ENCODE measurements at places on chromosomes 1 and 21.
A peak's percentile ranks its signal among the peaks of the same experiment; 100 is the strongest.

DNA sequence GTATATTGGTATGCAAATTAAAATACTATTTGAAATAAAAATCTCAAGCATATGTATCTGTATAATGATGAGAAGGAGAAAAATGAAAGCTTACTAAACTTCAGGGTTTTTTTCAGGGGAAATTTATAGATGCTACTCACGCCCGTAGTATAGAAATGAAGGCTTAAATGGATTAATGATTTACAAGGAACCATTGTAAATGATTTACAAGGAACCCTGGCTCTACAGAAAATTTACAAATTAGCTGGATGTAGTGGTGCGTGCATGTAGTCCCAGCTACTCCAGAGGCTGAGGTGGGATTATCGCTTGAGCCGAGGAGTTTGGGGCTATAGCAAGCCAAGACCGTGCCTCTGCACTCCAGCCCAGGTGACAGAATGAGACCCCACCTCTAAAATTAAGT is 150.5 kb downstream of the PCBP3 start:
- DNase-seq = no peak
- no peaks in the 10 kb centered on the region for H3K36me3 ChIP-seq
- H3K27me3 ChIP-seq = peaks cover 5% of the 10 kb centered on the region
- no peak overlapping the region for H3K27ac ChIP-seq
- H3K4me1 ChIP-seq = no peaks in the 10 kb centered on the region

- peaks cover 11% of the 10 kb centered on the region for H3K4me1 ChIP-seq
- no peak overlapping the region for H3K27ac ChIP-seq
- no peak overlapping the region for H3K4me3 ChIP-seq
- DNase-seq = no peak
- H3K36me3 ChIP-seq = no peaks in the 10 kb centered on the region
- peaks cover 14% of the 10 kb centered on the region for H3K27me3 ChIP-seq
Measured at GRCh38 chr1:30403061-30403645, 320.2 kb downstream of the MATN1 start.

DNA sequence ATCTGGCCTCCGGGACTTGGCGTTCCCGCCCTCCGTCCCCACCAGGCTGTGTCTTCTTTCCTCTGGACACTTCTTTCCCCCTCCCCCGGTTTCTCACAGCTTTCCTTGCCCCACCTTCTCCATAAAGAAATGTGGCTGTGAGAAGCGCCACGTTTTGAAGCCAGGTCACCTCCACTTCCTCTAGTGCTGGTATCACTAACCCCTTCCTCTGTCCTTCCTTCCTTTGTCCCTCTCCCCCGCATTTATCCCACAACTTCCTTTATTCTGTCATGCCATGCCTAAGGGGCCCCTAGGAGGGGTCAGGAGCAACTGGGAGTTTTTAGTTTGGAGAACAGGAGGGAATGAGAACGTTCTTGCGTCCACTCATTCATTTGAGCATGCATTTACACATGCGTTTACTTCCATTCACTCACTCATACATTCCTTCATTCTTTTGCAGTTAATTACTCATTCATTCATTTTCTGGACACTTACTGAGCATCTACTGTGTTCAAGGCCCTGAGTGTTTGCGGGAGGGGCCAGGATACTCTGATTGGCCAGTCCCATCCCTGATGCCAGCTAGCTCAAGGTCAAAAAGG is 5.0 kb upstream of the ACOT11 start:
- H3K27ac ChIP-seq = no peak overlapping the region
- peaks cover 18% of the 10 kb centered on the region for H3K4me1 ChIP-seq
- H3K27me3 ChIP-seq = no peaks in the 10 kb centered on the region
- H3K4me3 ChIP-seq = peak overlapping the region; percentile 80
- no peak for DNase-seq

DNA sequence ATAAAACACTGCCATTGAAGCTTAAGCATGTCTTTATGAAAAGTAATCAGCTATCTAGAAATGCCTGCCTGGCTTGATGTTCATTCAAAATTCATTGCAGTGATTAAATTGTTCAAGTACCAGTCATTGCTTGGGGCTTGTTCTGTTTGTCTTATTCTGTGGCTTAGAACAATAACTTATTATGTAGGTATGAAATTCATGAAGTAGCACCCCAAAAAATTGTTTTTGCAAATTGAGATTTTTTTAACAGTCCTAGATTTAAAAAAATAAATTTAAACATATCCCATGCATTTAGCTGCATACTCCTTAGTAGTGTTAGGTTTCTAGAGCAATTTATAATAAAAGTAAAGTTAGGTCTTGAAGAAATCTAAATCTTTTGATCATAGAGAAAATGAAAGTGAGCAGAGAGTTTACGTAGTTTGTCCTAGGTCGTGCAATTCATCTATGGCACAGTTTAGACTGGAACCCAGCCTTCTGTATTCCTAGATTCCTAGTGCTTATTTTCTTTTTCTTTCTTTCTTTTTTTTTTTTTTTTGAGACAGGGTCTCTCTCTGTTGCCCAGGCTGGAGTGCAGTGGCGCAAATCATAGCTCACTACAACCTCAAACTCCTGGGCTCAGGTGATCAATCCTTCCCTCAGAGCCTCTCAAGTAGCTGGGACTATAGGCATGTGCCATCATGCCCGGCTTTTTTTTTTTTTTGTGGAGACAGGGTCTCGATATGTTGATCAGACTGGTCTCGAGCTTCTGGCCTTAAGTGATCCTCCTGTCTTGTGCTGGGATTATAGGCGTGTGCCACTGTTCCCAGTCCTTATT is 9.3 kb downstream of the MIER1 start:
- no peak for DNase-seq
- H3K27me3 ChIP-seq = no peaks in the 10 kb centered on the region
- no peak overlapping the region for H3K27ac ChIP-seq

DNA sequence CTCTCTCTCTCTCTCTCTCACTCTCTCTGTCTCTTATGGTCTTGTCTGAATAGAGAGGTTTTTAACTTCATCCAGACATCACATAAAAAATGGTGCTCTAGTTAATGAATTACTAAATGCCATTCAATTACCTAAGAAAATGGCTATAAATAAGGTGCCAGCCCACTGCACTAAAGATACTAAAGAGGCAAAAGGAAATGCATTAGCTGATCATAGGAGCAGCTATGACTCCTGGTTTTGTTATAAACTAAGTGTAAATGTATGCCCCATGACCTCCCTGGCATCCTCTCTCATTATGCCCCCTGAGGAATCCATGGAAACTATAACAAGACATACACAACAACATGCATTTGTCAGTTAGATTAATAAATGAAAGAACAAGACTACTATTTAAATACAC is 57.5 kb upstream of the PDC start:
- no peak for DNase-seq
- H3K27ac ChIP-seq = no peak overlapping the region
- no peaks in the 10 kb centered on the region for H3K36me3 ChIP-seq
- no peak overlapping the region for H3K4me3 ChIP-seq
- no peaks in the 10 kb centered on the region for H3K4me1 ChIP-seq
- H3K27me3 ChIP-seq = no peaks in the 10 kb centered on the region

DNA sequence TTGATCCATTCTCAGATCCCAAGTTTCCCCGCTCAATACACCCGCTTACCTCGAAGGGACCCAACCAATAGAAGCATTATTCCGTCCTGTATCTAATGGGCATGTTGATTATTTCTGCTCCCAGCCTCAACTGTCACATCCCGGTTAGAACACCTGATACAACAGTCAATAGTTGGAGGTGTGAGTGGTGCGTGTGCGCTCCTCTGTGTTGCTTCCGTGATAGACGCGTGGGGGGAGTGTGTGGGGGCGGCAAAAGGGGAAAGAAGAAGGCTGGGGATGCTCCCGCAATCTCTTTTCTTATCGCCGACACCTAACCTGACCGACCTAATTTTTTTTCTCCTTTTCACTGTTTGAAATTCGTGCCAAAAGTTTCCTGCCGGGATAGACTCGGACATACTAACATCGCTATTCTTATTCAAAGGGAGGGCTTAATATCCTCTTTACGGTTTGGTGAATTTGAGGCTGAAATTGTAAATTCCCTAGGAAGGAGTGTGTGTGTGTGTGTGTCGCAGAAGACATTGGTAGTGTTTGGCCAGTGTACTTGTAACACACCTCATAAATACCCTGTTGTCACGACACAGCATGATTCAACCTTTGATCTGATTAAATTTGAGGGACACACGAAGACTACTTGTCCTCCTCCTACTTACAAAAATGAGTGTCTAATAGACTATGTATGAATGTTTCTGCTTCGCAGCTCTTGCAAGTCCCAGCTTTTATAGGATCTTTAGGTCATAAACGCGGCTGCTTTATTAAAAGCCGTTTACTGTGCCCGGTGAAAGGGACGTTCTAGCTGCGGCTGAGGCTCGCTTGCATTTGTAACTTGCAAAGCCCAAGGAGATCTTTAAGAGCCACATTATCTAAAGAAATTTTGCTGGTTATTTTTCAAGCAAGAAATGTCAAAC is 1.5 kb upstream of the PROX1 start:
- H3K36me3 ChIP-seq = no peaks in the 10 kb centered on the region
- peaks cover 65% of the 10 kb centered on the region for H3K27me3 ChIP-seq
- no peak overlapping the region for H3K27ac ChIP-seq
- no peak for DNase-seq

- no peak overlapping the region for H3K4me3 ChIP-seq
- no peak for DNase-seq
- peaks cover 18% of the 10 kb centered on the region for H3K4me1 ChIP-seq
- no peaks in the 10 kb centered on the region for H3K27me3 ChIP-seq
- H3K27ac ChIP-seq = no peak overlapping the region
Measured at GRCh38 chr1:6049419-6049818, 3.7 kb downstream of the KCNAB2 start.

GRCh38 chr1:172002725-172003345 is 161.5 kb downstream of the DNM3 start:
- H3K27me3 ChIP-seq = no peaks in the 10 kb centered on the region
- no peak overlapping the region for H3K27ac ChIP-seq
- no peaks in the 10 kb centered on the region for H3K36me3 ChIP-seq
- peak; percentile 17 for DNase-seq

- H3K4me3 ChIP-seq = no peak overlapping the region
- no peak for DNase-seq
- H3K36me3 ChIP-seq = no peaks in the 10 kb centered on the region
Measured at GRCh38 chr1:209862391-209863356, 34.9 kb downstream of the UTP25 start.

- DNase-seq = no peak
- H3K4me3 ChIP-seq = no peak within 1 kb of the TSS
- H3K36me3 ChIP-seq = no peaks in the 10 kb centered on the region
- H3K27me3 ChIP-seq = no peaks in the 10 kb centered on the region
- no peak within 1 kb of the TSS for H3K27ac ChIP-seq
Measured at GRCh38 chr1:11858613-11858967, at the start of gene NPPB. Gene NPPB (minus strand): TSS chr1:11858945. CDS start chr1:11858833, 112 bp downstream.

- peaks cover 8% of the 10 kb centered on the region for H3K27me3 ChIP-seq
- peaks cover 15% of the 10 kb centered on the region for H3K4me1 ChIP-seq
- H3K36me3 ChIP-seq = no peaks in the 10 kb centered on the region
- no peak overlapping the region for H3K27ac ChIP-seq
Measured at GRCh38 chr21:41957991-41958766, 4.4 kb upstream of the C2CD2 start.

- H3K27me3 ChIP-seq = no peaks in the 10 kb centered on the region
- H3K4me1 ChIP-seq = no peaks in the 10 kb centered on the region
- no peaks in the 10 kb centered on the region for H3K36me3 ChIP-seq
- H3K27ac ChIP-seq = no peak overlapping the region
Measured at GRCh38 chr1:227707846-227708245, 27.3 kb downstream of the JMJD4 start.

GRCh38 chr1:11622398-11622797 is 31.8 kb downstream of the FBXO2 start:
- peaks cover 6% of the 10 kb centered on the region for H3K27me3 ChIP-seq
- H3K4me1 ChIP-seq = peaks cover 3% of the 10 kb centered on the region
- DNase-seq = no peak
- no peaks in the 10 kb centered on the region for H3K36me3 ChIP-seq

GRCh38 chr1:63795455-63795854 is 21.6 kb downstream of the ROR1 start:
- no peak for DNase-seq
- no peak overlapping the region for H3K27ac ChIP-seq
- no peaks in the 10 kb centered on the region for H3K36me3 ChIP-seq
- no peak overlapping the region for H3K4me3 ChIP-seq

DNA sequence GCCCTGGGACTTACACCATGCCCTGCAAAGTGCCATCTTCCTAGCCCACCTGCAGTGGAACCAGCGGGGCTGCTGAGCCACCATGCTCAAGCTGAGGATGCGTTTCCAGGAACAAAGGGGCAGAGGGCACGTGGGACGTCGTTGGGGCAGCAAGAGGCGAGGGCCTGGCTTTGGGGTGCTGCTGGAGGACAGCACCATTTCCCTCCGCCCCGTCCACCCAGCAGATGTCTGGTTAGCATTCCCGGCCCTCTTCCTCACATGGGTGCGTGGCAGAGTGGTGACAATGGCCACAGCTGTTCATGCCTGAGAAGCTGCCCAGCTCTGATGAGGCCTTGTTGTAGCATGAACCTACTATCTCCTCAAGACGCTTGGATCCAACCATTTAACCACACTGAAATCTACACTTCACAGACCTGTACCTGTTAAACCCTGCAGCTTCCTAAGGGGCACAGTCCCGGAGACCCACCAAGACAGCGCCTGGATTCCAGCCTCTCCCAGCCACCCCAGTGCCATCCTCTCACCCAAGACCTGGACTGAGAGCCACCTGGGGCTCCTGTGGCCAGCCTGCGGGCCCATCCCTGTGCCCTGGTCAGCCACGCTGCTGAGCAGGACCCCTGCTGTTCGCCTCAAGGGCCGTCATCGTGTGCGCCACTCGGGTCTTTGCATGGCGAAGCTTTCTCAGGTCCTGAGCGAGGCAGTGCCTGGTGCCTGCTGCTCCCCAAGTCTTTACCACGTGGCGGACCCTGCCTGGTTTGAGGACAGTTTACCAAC is 33.2 kb downstream of the SLC45A1 start:
- no peak for DNase-seq
- H3K36me3 ChIP-seq = peaks cover 41% of the 10 kb centered on the region
- H3K27me3 ChIP-seq = no peaks in the 10 kb centered on the region
- H3K27ac ChIP-seq = peak overlapping the region; percentile 35
- no peaks in the 10 kb centered on the region for H3K4me1 ChIP-seq

GRCh38 chr1:154014154-154014907 is 23.8 kb downstream of the RPS27 start:
- no peaks in the 10 kb centered on the region for H3K27me3 ChIP-seq
- no peak overlapping the region for H3K27ac ChIP-seq
- H3K4me1 ChIP-seq = no peaks in the 10 kb centered on the region
- H3K4me3 ChIP-seq = no peak overlapping the region
- no peak for DNase-seq
